ENCODE measurements at places on chromosomes 7 and 10.

GRCh38 chr10:7846591-7846990 is 28.3 kb downstream of the TAF3 start:
- DNase-seq: no peak

GRCh38 chr7:10977113-10977512 is 3.4 kb downstream of the PHF14 start:
- DNase-seq: no peak

DNA sequence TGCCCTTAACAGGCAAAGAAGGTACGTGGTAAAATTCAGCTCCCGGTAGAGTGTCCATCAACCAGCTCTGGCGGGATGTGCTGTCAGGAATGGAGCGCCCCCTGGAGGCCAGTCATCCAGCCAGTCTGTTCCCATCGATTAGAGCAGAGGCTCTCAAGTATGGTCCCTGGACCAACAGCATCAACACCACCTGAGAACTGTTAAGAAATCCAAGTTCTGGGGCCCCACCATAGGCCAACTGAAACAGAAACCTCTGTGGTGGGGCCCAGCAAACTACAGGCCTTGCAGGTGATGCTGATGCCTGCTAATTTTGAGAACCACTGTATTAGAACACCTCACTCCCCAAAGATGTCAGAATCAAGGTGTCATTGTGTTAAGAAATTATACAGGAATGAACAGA is 109.2 kb downstream of the DPY19L1 start:
- no peak for DNase-seq

- DNase-seq: no peak
Observed at GRCh38 chr7:129066290-129067131, 11.6 kb upstream of the TNPO3 start.

DNA sequence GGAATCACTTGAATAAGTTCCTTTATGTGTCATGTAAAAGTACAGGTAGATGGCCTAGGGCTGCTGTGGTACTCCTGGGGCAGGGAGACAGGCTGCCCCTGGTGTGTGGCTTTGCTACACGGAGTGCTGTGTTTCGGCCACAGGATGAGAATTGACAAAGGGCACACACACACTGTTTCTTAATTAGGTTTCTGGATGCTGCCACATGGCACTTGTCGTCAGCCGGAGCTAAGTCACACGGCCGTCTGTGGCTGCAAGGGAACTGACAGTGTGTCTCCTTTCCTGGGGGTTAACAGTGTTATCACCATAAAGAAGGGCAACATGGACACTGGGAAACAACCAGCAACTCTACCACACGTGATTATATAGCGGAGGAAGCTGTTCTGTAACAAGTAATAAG is 55.7 kb upstream of the CREB5 start:
- no peak for DNase-seq

DNA sequence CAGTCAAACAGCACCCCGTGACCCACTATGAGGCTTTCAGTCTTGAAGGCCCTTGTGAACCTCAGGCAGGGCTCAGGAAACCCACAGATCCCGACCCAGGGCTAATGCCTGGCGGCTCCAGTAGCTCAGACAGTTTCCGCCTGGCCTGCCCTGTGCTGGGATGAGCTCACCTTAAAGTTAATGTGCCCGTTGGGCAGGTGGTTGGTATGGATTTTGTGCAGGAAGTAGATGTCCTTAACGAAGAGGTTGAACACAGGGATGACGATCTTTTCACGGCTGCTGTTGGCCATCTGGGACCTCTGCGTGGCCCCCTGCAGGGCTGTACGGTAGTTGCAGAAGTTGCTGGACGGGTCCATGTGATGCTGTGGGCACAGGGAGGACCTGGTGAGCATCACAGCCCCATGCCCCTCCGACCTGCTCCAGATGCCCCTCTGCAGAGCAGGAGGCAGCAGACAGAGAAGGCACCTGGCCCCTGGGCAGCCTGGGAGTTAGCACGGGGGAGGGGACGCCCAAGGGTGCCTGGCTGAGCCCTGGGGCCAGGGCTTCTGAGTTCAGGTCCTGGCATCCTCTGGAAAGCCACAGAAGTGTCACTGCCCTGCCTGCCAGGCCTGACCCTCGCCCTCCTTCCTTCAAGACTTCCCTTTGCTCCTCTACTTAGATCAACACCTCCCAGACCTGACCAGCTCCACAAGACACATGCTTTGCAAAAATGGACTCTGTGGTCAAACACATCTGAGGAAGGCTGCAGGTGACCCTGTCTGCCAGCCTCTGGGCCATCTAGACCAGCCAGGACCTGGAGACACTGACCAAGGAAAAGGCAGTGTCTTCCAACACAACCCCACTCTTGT is 59.8 kb downstream of the CSGALNACT2 start:
- DNase-seq: peak; percentile 53
